ENCODE measurements at places on chromosomes 1 and 21.

DNA sequence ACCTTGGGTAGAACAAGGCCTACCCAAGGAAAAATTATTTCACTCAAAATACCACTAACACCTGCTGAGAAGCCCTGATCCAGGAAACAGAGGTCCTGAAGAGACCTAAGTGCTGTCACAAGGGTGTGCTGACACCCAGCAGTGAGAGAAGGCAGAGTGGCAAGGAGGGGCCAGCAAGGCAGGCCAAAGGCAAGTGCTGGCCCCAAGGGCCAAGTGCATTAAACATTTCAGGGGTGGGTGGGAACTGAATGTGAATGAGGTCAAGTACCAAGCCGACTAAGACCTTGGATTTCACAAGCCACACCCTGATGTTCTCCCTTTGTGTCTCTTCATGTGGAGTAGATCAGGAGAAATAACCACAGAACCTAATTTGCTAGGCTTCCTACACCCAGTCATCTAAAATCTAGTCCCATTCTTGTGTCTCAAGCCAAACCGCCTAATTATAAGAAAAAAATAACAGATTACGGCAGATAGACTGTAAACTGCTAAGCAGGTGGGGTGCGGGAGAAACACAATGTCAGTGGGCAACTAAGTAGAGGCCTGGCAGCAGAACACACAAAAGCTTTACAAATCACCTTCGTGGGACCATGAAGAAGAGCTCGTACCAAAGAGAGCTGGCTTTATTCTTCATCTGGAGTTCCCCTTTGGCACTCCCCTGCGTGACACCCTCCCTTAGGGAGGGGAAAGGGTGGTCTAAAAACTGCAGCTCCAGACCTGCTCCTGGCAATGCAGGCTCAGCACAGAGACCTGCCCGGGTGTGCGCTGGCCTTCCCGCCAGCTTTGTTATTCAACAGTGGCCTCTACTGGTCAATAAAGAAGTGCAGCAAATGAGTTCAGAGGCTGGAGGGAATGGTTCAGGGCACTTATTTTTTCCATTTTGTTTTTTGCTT lies 8.7 kb downstream of the UBE2G2 start:
- peak; percentile 47 for DNase-seq

GRCh38 chr1:55089683-55090082 lies 50.3 kb downstream of the PCSK9 start:
- DNase-seq: no peak

DNA sequence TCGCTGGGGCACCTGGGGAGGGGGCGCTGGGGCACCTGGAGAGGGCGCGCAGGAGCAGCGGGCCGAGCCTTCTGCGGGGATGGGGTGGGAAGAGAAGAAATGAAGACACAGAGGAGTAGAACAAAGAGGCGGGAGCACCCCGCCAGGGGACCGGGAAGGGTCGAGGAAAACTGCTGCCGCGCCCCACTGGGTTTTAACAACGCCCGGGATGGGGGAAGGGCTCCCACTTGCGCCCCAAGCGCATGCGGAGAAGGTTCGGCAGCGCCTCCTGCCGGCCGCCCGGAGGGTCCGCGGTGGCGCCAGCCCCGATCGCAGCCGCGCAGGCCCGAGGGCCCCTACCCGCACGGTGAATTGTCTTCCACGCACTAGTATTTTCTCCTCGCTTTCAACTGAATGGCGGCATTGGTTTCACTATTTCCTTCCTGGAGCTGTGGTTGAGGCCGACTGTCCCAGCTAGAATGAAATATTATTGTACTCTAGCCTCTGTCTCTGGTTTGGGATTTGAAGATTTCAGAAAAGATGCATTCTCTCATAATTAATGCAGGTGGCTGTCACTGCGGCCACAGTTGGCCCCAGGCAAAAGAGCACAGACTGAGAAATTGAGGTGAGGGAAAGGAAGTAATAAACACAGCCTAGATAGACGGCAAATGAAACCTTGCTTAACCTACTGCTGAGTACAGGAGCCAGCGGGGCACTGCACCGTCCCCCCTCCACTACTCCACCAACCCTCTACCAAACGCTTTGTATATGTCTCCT lies 57.3 kb downstream of the MAB21L3 start:
- peak; percentile 92 for DNase-seq

GRCh38 chr1:155309423-155310021 lies 856 bp downstream of the FDPS start:
- peak; percentile 49 for DNase-seq

- no peak for DNase-seq
Observed at GRCh38 chr1:3231826-3232225, 162.8 kb downstream of the PRDM16 start.

DNA sequence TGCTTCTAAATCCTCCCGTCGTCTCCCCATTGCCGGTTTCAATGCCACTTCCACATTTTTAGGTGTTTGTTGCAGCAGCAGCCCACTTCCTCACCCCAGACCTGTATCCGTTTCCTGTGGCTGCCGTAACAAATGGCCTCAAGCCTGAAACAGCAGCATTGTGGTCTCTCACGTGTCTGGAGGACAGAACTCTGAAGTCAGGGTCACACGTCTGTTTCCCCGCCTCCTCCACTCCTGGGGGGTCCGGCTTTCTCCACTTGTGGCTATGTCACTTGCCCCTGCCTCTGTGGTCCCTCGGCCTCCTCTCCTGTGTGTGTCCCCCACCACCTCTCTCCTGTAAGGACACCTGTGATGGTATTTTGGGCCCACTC lies 21.8 kb downstream of the TRPM2 start:
- DNase-seq: peak; percentile 55

GRCh38 chr1:232776526-232777106 lies 28.6 kb upstream of the MAP10 start:
- no peak for DNase-seq

- peak; percentile 52 for DNase-seq
Observed at GRCh38 chr1:172394141-172394751, 26.2 kb upstream of the C1orf105 start.

DNA sequence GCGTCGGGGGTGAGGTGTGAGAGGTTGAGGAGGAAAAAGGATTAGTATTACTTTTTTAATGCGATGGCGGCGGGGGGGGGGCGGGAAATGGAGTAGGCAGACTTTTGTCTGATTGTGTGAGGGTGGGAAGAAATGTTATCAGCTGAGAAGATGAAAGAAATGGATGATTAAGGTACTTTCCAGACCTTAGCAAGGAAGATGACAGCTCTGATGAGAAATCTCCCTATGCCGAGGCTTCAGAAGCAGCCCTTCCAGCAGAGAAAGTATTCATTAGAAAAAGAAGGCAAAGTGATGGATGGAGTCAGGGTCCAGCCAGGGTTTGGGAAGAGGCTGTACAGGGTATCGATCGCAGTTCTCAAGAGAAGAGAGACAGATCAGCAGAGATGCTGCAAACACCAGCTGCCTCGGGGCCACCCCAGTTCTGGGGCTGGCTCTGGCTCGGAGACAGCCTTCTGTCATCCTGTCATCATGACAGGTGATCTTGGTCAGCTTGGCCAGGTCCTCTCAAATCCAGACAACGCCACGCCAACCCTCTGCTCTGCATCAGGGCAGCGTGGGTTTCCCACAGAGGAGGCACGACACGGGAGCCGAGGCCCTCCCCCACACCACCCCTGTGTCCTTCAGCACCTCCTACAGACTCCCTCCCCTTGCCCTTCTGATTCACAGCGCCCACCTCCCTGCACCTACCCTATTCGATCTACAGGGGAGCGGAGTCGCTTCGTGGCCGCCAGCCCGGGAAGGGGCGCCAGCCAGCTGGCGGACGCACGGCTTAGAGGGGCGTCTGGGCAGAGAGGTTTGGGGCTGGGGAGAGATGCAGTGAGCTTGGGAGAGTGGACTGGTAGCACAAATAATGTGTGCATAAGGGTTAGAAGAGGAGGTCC lies 674 bp upstream of the ATXN7L2 start:
- DNase-seq: no peak

DNA sequence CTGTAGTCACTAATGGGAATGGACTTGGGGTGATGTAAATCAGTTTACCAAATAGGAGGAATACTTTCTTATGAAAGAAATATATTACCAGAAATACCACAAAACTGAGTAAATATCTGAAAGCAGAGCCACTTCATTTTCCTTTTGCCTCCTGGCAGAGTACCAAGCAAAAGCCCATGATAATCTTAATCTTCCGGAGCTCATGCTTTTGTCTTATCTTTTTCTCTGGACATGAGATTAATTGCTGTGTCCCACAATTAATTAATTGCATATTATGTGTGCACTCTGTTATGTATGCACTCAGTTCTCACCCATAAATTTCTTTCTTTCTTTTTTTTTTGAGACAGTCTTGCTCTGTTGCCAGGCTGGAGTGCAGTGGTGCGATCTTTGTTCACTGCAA lies 94.1 kb upstream of the PDE4B start:
- no peak for DNase-seq

GRCh38 chr1:3419415-3420204 lies 34.9 kb upstream of the ARHGEF16 start:
- peak; percentile 45 for DNase-seq

GRCh38 chr1:24286246-24287010 lies 32.7 kb upstream of the GRHL3 start:
- no peak for DNase-seq

DNA sequence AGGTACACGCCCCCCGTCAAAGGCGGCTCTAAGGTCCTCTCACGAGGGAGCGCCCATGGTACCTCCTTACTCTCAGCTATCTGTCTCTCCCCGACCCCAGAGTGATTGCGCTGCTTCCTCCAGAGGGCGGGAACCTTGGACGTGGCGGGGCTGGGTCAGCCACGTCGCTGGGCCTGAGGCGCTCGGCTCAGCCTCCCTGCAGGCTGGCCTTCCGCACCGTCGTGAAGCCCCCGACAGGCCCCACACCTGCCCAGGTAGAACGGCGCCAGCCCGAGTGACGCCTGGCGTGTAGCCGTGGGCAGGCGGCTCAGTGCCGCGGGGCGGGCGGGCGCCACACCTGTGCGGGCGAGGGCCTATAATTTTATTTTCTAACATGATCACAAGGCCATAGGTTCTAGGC lies 122.2 kb upstream of the BEND5 start:
- DNase-seq: no peak

GRCh38 chr21:14589855-14590563 lies 43.9 kb upstream of the SAMSN1 start:
- DNase-seq: no peak

DNA sequence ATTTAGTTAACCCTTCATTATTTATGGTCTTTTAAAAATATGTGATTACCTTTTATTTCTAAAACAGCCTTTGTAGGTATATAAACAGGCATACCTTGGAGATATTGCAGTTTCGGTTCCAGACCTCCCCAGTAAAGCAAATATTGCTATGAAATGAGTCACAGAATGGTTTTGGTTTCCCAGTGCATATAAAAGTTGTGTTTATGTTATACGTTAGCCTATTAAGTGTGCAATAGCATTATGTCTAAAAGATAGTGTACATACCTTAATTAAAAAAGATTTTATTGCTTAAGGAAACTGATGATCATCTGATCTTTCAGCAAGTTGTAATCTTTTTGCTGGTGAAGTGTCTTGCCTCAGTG lies 44.1 kb downstream of the XCL2 start:
- DNase-seq: no peak

DNA sequence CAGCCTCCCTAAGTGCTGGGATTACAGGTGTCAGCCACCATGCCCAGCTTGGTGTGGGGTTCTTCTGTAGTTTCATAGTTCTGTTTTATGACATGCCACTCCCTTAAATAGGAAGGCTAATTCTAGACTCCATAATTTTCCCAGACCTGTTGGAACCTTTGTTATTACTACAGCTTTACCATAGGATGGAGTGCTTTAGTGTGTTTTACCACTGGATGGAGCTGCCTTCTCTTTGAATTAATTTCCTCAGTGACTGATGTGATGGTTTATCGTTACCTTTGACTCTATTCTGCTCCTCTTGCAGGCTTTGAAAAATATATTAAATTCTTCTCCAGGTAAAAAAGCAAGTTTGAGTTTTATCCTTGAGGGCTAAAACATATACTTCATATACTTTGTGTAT lies 84.6 kb upstream of the NEK7 start:
- DNase-seq: no peak

GRCh38 chr1:23273450-23274133 lies 56.3 kb upstream of the HTR1D start:
- no peak for DNase-seq

DNA sequence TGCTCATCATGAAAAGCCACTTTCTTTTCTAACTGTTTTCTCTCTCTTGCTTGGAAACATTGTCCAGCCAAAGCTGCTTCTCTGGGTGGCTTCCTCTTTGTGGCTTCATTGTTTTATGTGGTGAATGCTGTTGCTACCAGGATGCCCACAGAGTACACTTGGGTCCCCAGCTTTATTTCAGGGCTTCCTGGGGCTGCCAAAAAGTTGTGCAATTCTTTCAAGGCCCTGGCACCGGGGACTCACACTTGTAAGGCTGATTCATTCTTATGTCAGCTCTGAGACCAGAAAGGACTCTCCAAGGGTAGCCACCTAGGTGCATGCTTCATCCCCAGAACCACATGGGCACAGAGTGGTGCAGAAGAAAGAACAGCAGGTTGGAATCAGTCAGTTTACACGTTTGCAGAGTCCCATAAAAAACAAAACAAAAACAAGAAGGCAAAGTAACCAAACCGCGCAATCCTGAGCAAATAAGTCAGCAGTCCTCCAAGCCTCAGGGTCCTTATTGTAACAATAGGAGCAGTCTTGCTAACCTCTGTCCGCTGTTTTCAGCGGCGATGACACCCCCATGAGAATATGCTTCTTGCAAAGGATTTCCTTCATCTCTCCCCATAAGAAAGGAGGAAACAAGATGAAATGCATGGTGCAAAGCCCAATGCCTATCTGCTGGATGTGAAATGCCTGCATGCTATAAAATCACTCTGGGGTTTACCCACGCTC lies 89.9 kb upstream of the SSX2IP start:
- no peak for DNase-seq

Data from transverse colon (tissue), 4 donors.